ENCODE measurements at places on chromosomes 4 and X. TPM values are rescaled to one million over a fixed set of nuclear protein-coding genes. Genes with fewer than 3 reads are reported as not detected.

MAGEB2 gene
- not detected for total RNA-seq

DNA sequence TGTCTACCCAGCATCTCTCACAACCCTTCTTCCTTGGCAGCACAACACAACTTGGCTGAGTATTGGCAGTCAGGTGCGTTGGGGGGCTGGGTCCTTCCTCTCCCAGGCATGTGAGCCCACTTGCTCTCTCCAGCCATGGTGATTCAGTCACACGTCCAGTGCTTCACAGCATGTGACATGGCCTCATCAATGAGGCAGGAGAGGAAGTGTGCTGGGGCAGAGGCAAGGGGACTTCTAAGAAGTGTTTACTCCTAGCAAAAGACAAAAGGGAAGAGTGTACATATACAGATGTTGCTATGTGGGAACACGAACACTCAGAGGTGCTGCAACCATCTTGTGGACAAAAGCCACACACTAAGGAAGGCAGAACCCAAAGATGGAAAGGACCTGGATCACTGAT is 380.8 kb downstream of the FBXW7 start:
- DNase-seq, result no peak

DNA sequence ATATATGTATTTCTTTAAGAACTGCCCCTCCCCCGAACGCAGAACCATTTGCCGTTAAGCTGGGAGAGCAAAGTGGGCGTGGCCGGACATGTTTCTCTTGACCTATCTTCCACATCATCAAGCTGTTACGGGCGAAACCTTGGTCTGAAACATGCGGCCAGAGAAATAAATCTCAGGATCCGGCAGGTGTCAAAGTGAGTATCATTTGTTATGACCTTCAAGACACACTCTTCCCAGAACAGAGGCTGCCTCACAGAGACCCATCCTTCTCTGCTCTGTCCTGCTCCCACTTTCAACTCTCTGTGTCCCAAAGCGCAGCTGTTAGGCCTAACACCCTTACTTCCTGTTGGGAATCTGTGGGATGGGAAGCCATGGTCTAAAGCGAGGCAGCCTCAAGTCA is at the start of gene MAGEB18:
Gene MAGEB18, plus strand, starts transcription at position 70 of the 400 bp plus-strand sequence. CDS start 643 bp downstream, outside the sequence.
- no peak for DNase-seq

- peak; percentile 73 for DNase-seq
These were observed 36.4 kb upstream of the RBM41 start for GRCh38 chrX:107154787-107155620.

SMIM43 gene
- total RNA-seq, result not detected
